ENCODE measurements at places on chromosomes 12 and 14. TPM values are rescaled to one million over a fixed set of nuclear protein-coding genes. Genes with fewer than 3 reads are reported as not detected.

The STAB2 gene
- total RNA-seq: under 0.01 TPM

The SCN8A gene
- total RNA-seq: 5.7 TPM

The CLBA1 gene
- total RNA-seq: 5.2 TPM

The KRT6B gene
- under 0.01 TPM for total RNA-seq

The BTBD6 gene
- total RNA-seq: 50.4 TPM

The TCTN2 gene
- 8.5 TPM for total RNA-seq

The SMCO2 gene
- total RNA-seq: 0.36 TPM

The NFATC4 gene
- 25.8 TPM for total RNA-seq

The GCH1 gene
- 1.4 TPM for total RNA-seq

The KRT75 gene
- not detected for total RNA-seq

The FAM181A gene
- total RNA-seq: not detected

The PLBD1 gene
- total RNA-seq: 0.09 TPM

The FAR2 gene
- 34.2 TPM for total RNA-seq

The SERPINA10 gene
- total RNA-seq: not detected

The OR6C6 gene
- total RNA-seq: not detected

The OR6C65 gene
- not detected for total RNA-seq

The CPNE8 gene
- total RNA-seq: 6.5 TPM

The SLCO1B1 gene
- total RNA-seq: not detected

The LUM gene
- 1.2 TPM for total RNA-seq

The KRT74 gene
- not detected for total RNA-seq

The KCNH3 gene
- under 0.01 TPM for total RNA-seq

The DCN gene
- total RNA-seq: 21.3 TPM

The CLEC4C gene
- not detected for total RNA-seq

The TRPV4 gene
- total RNA-seq: 0.75 TPM

The DHRS2 gene
- total RNA-seq: not detected

The HRK gene
- total RNA-seq: under 0.01 TPM

The FAM234B gene
- 6.7 TPM for total RNA-seq

The SCAF11 gene
- total RNA-seq: 42.9 TPM

The MORN3 gene
- total RNA-seq: 1.1 TPM

The FANCM gene
- 11.3 TPM for total RNA-seq

The TRIM9 gene
- under 0.01 TPM for total RNA-seq

The RPL10L gene
- not detected for total RNA-seq

The RAN gene
- total RNA-seq: 1,146 TPM

The PLCZ1 gene
- not detected for total RNA-seq

The ADAM20 gene
- total RNA-seq: 1.2 TPM

The PLEKHG3 gene
- 5.2 TPM for total RNA-seq

The NIN gene
- 41.3 TPM for total RNA-seq

The SELPLG gene
- total RNA-seq: 0.27 TPM

The PTPRB gene
- 187 TPM for total RNA-seq

The DLK1 gene
- not detected for total RNA-seq

The GNG2 gene
- total RNA-seq: 4.3 TPM

The SLC7A7 gene
- 13.6 TPM for total RNA-seq

The KRT1 gene
- not detected for total RNA-seq

The UNC79 gene
- under 0.01 TPM for total RNA-seq

The GALNT8 gene
- total RNA-seq: 0.63 TPM

The KCNC2 gene
- total RNA-seq: not detected

The BLTP3B gene
- 13.4 TPM for total RNA-seq

The OGFOD2 gene
- 12.1 TPM for total RNA-seq

The EML1 gene
- total RNA-seq: 32.1 TPM

The BCL2L14 gene
- not detected for total RNA-seq

The RILPL1 gene
- total RNA-seq: 9.7 TPM

The GSG1 gene
- 0.09 TPM for total RNA-seq

The ATG101 gene
- 87.6 TPM for total RNA-seq

The SYNDIG1L gene
- not detected for total RNA-seq

The COX8C gene
- not detected for total RNA-seq

All from endothelial cell of coronary artery (primary cell).